Activated CD4-positive, alpha-beta T cell treated with anti-CD3 and anti-CD28 coated beads for 4 hours (primary cell): ENCODE measurements at places on chromosomes 16 and 17.

- no peak for DNase-seq
Measured at GRCh38 chr17:79733692-79734070, 2.9 kb downstream of the ENPP7 start.

DNA sequence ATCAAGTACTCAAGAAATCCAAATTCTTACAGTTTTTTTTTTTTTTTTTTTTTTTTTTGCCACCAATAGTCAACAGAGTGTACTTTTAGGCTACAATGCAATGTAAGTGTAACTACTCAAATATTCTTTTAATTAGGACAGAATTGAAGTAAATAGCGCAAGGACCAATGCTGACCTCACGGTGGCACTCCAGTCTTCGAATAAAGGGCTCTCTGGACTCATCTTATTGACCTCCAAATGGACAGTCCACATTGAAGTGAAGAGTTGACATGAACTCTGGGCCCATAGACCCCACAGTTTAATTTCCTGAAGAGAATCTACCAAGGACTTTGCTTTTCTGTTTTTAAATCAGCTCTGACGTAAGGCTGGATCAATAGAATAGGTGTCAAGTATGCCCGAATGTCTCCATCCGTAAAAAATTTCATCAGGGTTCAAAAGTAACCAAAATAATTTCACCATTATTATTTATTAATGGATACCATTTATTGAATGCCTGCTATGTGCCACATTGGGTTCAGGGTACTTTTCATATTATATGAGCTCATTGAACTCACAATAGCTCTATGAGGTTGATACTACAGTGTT is 7.3 kb upstream of the DDX52 start:
- DNase-seq = no peak

- no peak for DNase-seq
Measured at GRCh38 chr16:20944861-20945574, 44.4 kb downstream of the LYRM1 start.

GRCh38 chr17:3766779-3767178 is 34.2 kb downstream of the ITGAE start:
- DNase-seq = no peak

- DNase-seq = no peak
Measured at GRCh38 chr17:75147878-75148546, 6.3 kb downstream of the JPT1 start.

DNA sequence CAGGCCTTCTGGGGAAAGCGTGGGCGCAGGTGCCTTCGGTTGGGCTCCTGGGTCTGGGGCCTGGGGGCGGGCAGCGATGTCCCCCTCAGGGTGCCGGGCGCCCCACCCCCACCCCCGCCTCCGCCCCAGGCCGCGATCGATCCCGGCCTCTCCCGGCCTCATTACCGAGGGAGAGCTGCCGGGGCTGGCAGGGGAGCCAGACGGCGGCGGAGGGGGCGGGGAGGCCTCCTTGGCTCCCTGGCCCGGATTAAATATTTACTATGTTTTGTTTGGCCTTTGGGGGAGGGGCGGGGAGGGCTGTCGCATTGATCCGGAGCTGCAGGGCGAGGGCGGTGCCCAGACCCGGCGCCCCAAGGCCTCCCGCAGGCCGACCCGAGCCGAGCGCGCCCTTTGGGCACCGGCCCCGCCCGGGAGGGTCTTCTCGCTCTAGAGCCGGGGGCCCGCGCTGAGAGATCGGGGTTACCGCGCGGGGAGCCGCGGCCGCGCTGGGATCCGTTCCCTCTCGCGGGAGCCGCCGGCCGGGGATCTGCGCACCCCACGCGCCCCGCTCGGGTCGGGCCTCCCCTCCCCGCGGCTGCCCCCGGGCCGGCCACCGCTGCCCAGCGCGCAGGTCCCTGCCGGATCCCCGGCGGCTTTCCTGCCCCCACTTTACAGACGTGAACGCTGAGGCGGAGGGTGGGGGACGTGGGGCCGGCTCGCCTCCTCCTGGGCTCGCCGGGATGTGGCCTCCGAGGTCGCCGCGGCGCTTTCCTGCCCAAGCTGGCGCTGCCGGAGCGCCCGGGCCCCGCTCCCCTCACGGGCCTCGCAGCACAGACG is 27.0 kb downstream of the RTN4RL1 start:
- DNase-seq = no peak

DNA sequence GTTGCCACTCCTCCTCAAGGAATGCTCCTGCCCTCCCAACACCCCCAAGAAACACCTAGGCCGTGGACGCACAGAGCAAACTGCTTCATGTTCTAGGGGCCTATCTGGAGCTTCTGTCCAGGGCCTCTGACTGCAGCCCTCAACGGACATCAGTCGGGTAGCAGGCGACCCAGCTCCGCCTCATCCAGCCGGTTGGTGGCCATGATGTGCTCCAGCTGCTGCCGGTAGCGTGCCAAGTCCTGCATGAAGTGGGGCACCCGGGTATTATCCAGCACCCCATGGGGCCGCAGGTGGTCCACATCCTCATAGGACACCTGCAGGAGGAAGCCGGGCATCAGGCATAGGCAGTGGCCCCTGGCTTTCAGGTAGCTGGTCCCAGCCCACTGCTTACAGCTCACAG is 6.3 kb downstream of the NOL3 start:
- no peak for DNase-seq

DNA sequence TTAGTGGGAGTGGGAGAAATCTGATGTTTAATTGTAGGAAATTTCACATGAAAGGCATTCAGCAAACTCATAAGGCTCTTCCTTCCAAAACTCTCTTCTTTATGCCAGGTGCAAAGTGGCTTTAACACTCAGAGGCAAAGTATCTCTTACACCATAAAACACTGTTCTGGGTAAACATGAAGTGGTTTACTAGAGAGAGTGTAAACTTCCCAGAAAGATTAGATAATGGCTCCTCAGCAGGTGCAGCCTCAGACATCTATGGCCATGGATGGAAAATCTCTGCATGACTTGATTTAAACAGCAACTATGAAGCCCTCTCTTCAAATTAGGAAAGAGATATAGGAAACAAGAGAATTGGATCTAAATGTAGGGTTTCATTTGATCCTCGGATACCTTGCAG is 583.1 kb upstream of the SALL1 start:
- DNase-seq = no peak

DNA sequence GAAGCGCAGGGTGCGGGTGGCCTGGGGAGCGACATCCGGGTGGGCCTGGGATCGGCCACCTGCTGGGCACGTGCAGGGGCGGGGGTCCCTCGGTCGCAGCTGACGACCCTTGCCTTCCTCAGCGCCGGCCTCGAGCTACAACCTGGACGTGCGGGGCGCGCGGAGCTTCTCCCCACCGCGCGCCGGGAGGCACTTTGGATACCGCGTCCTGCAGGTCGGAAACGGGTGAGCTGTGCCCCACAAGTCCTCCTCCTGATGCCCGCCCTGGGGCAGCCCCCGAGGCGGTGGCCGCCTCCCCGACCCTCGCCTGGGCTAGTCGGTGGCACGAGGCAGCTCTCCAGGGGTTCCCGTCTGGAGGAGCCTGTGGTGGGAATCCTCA is 1.5 kb downstream of the ITGAL start:
- DNase-seq = no peak

GRCh38 chr16:2152695-2153506 is 2.7 kb upstream of the TRAF7 start:
- no peak for DNase-seq

GRCh38 chr16:50367777-50368409 is 895 bp downstream of the BRD7 start:
- no peak for DNase-seq

- DNase-seq = no peak
Measured at GRCh38 chr16:57007530-57007929, 18.2 kb downstream of the NLRC5 start.

DNA sequence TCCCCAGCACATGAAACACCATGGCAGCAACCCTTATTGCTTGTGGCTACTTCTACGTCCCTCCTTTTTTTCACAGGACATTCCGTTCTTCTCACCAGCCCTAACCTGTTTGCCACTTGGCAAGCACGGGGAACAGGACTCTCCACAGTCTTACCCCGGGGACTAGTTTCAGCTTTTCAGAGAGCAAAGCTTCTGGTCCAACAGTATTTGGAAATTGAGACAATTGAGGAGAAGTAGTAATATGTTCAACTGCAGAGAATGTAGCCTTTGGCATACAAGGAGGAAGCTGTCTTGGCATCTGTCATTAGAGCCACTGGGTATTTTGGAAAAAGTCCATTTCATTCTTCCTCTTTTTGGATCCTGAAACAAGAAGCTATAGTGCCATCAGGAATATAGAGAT is 65.7 kb downstream of the MAP2K6 start:
- no peak for DNase-seq

- DNase-seq = no peak
Measured at GRCh38 chr17:17269926-17270773, 10.9 kb downstream of the COPS3 start.

GRCh38 chr17:52027081-52027480 is 131.4 kb downstream of the CA10 start:
- no peak for DNase-seq

- DNase-seq = no peak
Measured at GRCh38 chr17:60355663-60356594, 36.0 kb downstream of the USP32 start.

GRCh38 chr17:43614561-43614960 is 47.2 kb downstream of the MEOX1 start:
- DNase-seq = no peak

DNA sequence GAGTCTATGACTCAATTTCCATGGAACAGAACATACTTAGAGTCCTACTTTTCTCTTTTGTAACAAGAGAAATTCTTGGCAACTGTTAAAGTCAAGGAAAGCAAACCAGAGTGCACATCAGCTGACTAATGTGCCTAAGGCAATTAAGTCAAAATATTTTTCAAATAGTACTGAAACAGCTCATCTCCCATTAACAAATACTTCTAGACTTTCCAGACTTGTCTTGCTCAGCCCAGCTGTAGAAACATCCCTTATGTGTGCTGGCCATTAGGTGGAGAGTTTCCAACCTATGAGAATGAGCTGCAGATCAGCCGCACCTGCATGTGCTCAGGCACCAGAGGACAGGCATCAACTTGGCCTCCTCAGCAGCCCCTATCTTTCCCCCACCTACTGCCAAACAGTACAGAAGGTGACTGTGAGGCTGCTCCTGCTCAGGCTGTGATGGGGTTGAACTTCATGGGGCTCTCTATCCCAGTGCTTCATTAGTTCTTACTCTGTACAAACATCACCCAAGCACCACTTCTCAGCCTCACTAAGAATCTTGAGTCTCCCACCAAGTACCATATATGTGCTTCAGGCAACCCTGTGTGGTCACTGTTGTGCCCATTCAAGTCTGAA is 32.2 kb downstream of the TEX2 start:
- no peak for DNase-seq

- no peak for DNase-seq
Measured at GRCh38 chr17:19986941-19987861, 9.6 kb upstream of the AKAP10 start.

GRCh38 chr17:33520426-33521330 is 227.6 kb upstream of the ASIC2 start:
- DNase-seq = peak; percentile 23

GRCh38 chr16:75048530-75048929 is 49.7 kb downstream of the ZNRF1 start:
- DNase-seq = no peak

GRCh38 chr16:30896261-30896888 is at the start of gene CTF1:
Gene CTF1, plus strand, starts transcription at chr16:30896614. Its CDS starts 30 bp downstream, at chr16:30896644.
- DNase-seq = no peak

GRCh38 chr16:84823484-84823883 is 3.7 kb downstream of the CRISPLD2 start:
- DNase-seq = no peak

GRCh38 chr17:53092072-53092471 is 730.7 kb upstream of the KIF2B start:
- no peak for DNase-seq

DNA sequence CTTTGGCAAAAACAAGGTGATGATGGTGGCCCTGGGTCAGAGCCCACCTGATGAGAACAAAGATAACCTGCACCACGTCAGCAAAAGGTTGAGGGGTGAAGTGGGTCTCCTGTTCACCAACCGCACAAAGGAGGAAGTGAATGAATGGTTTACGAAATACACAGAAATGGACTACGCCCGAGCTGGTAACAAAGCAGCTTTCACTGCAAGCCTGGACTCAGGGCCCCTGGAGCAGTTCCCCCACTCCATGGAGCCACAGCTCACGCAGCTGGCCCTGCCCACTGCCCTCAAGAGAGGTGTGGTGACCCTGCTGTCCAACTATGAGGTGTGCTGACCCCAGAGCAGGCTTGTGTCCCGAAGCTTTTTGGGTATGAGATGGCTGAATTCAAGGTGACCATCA is 29.7 kb upstream of the DLX4 start:
- DNase-seq = no peak

DNA sequence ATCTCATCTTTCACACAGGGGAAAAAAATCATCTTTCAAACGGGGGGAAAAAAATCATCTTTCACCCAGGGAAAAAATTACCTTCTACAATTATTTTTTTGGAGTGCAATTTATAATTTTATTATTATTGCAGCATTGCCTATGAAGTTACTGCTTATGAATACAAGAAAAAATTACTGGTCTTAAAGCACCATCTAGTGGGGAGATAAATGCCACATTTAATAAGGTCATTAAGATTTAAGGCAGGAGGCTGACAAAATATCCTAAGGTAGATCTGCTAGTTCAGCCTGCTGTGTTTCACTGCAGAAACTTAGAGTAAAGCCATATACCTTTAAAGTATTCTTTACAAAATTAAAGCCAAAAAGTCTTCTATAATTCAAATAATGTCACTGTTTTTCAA is 13.7 kb downstream of the SHCBP1 start:
- DNase-seq = no peak

DNA sequence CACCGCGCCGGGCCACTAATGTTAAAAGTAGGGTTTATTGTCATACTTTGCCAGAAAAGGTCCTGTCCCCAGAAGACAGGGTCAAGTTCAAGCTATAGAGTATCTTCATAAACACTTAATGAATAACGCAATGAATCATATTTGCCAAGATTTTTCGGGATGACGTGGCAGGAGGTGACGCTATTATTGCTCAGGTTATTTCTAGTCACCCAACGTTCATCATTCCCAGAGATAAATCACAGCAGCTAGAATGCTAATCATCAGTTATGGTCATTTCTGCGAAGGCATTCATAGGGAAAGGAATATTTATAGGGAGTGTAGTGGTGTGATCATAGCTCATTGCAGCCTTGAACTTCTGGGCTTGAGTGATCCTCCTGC is 2.0 kb downstream of the TMC5 start:
- no peak for DNase-seq

DNA sequence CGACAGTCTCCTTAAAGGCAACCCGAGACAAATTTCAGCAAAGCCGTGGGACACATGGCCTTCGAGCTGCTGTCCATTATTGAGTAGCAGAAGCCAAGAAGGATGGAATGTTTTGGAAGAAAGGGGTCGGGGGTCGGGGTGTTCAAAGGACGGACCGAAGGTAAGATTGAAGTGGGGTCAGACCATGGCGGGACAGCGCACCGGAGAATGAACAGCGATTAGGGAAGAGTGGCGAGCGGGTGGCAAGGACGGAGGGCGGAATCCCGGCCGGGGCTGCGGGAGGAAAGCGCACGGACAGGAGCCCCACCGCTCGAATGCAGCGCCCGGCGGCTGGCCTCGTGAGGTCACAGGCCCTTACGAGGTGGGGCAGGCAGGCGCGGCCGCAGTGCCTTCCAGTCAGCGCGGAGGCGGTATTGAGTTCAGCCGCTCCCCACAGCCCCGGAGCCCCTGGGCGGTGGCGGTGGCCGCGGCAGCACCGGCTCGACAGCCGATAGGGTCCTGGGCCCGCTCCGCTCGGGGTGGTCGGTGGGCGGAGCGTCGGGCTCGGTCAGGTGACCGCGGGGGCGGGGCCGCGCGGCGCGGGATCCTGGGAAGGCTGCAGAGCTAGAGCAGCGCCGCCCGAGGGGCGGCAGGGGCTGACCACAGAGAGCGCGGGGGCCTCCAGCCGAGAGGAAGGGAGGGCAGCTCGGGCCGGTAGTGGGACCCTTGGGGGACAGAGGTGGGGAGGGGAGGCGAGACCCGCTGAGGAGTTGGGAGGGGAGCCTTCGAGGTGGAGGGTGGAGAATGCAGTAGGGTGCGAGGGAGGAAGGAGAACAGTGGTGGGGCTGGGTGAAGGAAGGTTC is at the start of gene EFCAB13:
Gene EFCAB13, plus strand, starts transcription at position 574 of the 842 bp plus-strand sequence. CDS start 4,399 bp downstream, outside the sequence.
- DNase-seq = peak; percentile 74
